ENCODE measurements at places on chromosomes 11 and 22.

GRCh38 chr11:63879598-63880402 is 37.2 kb downstream of the RCOR2 start:
- no peak for DNase-seq

- no peak for DNase-seq
Observed at GRCh38 chr22:47030881-47031627, 268.6 kb downstream of the TBC1D22A start.

- DNase-seq: peak; percentile 28
Observed at GRCh38 chr11:114059278-114059983, at the start of gene ZBTB16. TSS of gene ZBTB16 (plus strand) at chr11:114059711. CDS start at chr11:114063301, 3,590 bp downstream.

DNA sequence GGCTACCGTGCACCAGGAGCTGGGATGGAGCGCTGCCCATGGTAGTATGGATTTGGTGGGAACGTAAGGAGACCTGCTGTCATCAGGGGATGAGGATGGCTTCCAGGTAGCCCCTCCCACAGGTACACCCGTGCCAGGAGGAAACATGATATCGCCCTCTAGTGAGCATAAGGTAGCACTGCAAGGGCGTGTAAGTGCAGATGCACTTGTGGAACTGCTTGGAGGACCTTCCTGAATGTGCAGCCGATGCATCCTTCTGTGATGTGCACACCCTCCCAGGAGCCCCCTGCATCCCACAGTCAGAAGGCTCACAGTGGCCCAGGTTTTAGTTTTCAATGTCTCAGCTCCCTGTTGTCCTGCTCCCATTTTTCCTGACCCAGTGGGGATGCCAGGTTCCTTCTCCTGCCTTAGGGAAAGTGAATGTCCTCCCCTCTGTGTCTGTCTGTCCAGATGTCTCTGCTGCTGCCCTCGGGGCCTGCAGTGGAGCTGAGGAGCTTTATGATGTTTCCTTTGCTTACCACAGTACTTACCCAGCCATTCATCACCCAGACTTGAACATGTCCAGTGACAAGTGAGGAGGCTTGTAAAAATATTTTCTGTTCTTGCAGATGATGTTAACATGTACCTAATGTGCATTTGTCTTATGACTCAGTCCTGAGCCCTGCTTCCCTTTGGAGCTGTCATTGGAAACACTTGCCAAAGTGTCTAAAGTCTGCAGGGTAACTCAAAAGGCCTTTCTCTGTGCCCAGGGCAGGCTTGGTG is 49.2 kb downstream of the DBX1 start:
- DNase-seq: no peak

GRCh38 chr22:41870786-41871185 is 37.9 kb downstream of the SREBF2 start:
- DNase-seq: no peak

DNA sequence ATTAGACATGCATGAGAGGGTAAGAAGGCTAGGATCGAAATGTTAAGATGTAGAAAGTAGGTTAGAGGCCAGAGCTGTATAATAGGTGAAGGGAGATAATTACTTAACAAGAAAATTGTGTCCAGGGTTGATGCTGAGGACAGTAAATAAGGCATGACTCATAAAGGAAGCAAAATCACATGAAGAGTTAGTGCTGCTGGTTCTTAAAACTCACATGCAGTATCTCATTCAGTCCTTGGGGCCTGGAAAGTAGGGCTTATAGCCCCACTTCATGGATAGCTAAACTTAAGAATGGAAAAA is 130.2 kb downstream of the NCAM1 start:
- DNase-seq: no peak

GRCh38 chr11:48341466-48341865 is 16.7 kb downstream of the OR4C3 start:
- DNase-seq: no peak

- DNase-seq: no peak
Observed at GRCh38 chr22:31901388-31902137, 42.8 kb upstream of the YWHAH start.

DNA sequence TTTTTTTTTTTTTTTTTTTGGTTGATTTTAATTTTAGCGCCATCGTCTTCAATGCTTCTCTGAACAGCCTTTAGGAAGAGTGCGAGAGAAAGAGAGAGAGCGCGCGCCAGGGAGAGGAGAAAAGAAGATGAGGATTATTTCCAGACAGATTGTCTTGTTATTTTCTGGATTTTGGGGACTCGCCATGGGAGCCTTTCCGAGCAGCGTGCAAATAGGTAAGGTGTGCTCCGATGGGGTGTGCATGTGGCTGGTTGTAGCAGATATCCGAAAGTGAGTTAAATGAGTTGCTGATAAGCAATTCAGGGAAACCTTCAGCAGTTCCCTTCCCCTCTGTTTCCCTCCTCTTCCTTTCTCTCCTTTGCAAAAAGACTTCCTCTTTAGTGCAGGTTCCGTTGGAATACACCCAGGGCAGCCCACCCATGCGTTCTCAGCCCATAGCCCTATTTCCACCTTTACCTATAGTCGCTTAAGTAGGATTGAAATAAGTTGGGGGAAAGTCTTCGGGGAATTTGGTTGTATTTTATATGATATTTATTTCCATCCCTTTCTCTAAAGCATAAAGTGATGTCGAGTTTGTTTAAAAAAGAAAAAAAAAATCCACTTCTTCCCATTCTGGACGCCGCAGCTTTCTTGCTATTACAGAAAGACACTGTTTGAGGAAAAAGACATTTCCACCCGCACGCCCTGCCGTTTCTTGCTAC is 1.1 kb downstream of the GRIA4 start:
- no peak for DNase-seq

DNA sequence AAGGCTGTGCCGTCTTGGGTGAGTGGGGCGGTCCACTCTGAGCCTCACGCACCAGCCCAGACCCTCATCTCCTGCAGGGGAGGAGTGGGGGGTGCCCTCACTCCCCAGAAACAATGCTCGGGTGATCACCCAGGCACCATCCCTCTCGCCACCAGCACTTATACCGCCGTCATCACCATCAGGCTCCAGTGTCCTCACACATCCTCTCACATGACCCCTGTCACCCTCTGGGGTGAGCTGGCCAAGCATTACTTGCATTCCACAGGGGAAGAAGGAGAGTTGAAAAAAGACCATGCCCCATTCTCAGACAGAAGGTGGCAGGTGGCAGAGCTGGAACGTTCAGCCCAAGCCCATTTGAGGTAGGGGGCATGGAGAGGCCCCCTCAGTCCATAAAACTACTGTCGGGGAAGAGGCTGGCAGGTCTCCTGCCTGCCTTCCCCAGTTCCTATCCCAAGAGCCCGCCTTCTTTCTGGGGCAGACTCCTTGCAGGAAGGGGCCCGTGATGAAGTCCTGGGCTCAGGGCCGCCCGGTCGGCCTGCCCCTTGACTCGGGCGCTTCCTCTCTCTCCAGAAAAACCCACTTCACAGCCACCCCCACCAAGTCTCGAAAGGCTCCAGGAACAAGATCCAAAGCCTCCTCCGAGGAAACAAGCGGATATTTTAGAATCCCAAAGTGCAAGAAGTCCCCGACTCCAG is 153.3 kb downstream of the DSCAML1 start:
- no peak for DNase-seq

DNA sequence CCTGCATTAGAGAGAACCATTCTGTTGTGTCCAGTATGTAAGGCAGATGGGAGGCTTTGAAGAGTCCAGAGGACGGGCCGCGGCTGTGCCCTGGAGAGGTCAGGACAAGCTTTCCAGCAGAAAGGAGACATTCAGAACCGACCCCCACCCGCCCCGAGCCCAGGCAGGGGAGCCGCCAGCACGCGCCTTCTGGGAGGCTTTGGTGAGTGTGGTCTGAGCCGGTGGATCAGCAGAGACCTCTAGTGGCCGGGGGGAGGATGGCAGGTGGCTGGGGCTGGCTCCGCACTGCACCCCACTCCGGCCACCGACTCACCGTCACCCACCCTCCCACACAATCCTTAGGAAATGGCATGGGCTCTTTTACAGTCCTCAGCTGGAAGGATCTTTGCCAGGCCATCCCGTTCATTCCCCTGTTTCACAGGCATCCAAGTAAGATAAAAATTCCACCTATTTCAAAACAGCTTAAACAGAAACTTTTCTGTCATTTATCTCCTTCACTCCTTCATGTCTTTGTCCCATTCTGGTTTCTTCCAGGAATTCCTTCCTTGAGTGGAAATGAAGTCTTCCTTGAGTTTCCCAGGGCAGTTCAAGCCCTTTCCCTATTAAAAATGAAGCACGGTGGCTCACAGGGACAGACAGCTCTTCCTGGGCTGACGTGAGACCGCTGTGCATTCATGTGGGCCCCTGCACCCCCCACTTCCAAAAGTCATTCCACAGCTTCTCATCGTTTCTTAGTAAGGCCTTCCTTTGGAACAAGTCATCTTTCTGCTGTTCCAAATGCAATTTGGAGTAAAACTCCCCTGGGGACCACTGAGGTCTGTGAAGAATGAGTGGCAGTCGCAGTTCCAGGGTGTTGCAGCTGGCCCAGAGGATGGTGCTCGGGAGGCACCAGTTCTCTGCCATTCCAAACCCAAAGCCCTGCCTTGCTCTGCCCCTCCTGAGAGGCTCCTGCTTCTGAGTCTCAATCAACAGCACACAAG is 91.0 kb downstream of the FEZ1 start:
- peak; percentile 62 for DNase-seq

DNA sequence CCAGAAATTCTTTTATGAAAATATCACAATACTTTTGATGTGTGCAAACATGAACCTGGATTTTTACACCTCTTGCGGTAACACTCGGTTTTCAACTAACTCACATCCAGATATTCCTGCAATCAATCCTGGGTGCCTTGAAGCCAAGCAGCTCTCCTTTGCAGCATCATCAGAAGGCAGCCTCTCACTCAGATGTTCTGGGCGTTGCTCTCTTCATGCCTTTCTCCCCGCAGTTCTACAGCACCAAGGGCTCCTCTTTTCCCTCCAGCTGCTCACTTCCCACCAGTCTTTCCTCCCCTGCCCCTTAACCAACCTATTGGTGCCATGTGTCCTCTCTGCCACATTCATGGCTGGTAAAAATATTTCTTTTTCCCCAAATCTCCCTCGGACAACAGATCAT is 2.9 kb downstream of the FAM181B start:
- DNase-seq: no peak

GRCh38 chr11:16603890-16604793 is 134.3 kb upstream of the C11orf58 start:
- DNase-seq: no peak

GRCh38 chr11:4580124-4580523 is 1.4 kb upstream of the OR52I2 start:
- DNase-seq: no peak

DNA sequence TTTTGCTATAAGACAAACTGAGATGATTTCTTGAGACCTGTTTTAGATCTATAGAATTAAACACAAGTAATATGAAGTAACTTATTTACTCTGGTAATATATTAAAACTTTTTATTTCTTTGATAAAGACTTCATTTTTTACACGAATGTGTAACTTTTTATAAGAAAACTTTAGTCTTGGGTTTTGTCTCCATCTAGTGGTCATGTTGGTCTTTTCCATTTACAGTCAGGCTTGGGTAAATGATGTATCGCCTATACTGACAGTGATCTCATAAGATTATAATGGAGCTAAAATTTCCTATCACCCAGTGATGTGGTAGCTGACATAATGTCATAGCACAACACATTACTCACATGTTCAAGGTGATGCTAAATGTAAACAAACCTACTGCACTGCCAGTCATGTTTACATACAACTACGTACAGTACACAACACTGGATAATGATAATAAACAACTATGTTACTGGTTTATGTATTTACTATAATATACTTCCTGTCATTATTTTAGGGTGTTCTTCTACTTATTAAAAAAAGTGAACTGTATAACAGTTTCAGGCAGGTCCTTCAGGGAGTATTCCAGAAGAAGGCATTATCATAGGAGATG is 7.5 kb upstream of the C11orf97 start:
- no peak for DNase-seq

DNA sequence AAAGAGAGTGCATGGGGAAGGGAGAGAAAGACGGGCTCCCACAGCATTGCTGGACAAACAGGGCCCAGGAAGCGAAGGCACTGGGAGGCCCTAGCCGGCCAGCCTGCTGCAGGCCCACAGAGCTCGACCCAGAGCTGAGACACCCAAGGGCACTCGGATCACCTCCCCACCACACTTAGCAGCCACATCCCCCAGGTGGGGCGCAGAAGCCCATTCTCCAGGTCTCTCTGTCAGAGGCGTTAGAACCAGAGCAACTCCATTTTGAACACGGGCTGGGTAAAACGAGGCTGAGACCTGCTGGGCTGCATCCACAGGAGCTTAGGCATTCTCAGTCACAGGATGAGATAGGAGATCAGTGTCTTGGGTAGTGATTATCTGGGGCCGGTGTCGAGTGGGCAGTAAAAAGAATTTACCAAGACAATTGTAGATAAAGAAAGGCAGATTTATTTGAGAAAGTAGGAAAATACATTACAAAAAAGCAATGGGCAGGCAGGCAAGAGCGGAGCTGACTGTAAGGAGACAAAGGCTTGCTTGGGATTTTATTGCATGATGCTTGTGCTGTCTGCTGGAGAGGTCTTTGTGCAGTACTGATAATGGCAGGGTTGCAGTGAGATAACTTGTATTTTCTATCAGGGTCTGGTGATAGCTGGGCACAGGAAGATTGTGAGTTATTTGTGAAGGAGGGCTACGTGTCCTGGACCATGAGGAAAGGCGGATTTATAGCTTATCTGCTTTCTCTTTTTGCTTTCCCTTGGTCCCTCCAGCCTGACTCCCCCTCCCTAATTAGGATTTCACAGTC is 13.4 kb upstream of the CAPN5 start:
- no peak for DNase-seq

DNA sequence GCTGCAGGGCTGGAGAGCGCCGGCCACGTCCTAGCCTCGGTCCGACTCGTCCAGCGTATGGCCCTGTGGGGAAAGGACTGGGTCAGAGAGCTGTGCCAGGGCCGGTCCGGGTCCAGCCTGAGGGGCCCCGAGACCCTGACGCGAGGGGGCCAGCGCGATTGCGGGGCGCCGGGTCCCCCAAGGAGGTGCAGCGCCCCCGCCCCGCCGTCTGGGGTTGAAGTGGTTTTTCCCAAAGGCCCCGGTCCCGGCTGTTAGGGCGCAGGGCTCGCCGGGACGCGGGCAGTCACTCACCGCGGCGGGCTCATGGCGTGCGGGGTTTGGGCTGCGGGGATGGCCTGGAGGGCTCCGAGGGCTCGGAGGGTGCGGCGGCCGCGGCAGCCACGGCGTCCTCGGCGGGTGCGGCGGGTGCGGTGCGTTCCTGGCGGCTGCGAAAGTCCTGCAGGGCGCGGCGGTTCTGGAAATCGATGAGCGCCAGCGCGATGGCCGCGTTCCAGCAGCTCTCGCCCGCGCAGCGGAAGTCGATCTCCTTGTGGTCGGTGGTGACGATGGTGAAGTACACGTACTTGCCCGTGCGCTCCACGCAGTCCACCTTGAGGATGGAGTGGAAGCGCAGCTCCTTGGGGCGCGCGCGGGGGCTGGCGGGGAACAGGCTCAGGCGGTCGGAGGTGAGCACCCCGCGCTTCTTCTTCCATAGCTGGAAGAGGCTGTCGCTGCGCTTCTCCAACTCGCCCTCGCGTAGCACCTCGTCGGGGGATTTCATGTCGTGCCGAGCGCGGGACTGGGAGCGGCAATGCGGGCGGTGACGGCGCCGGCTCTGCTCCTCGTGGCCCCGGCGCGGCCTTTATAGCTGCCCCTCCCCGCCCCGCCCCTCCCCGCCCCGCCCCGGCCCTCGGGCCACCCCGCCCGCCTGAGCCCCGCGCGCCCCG is at the start of gene PHLDA2:
TSS of gene PHLDA2 (minus strand) at position 816 of the 926 bp plus-strand sequence. CDS start at position 760, 56 bp downstream.
- DNase-seq: no peak

- DNase-seq: no peak
Observed at GRCh38 chr22:26766510-26767350, 109.3 kb downstream of the MIAT start.

Data from stimulated activated CD4-positive, alpha-beta T cell treated with anti-CD3 and anti-CD28 coated beads, Interleukin-15, amount 100 ng/mL, for 1 hour (primary cell).